ENCODE measurements at places on chromosomes 6 and 20.

- DNase-seq: peak; percentile 51
These were observed 1.3 kb upstream of the UTRN start for GRCh38 chr6:144283646-144284477.

DNA sequence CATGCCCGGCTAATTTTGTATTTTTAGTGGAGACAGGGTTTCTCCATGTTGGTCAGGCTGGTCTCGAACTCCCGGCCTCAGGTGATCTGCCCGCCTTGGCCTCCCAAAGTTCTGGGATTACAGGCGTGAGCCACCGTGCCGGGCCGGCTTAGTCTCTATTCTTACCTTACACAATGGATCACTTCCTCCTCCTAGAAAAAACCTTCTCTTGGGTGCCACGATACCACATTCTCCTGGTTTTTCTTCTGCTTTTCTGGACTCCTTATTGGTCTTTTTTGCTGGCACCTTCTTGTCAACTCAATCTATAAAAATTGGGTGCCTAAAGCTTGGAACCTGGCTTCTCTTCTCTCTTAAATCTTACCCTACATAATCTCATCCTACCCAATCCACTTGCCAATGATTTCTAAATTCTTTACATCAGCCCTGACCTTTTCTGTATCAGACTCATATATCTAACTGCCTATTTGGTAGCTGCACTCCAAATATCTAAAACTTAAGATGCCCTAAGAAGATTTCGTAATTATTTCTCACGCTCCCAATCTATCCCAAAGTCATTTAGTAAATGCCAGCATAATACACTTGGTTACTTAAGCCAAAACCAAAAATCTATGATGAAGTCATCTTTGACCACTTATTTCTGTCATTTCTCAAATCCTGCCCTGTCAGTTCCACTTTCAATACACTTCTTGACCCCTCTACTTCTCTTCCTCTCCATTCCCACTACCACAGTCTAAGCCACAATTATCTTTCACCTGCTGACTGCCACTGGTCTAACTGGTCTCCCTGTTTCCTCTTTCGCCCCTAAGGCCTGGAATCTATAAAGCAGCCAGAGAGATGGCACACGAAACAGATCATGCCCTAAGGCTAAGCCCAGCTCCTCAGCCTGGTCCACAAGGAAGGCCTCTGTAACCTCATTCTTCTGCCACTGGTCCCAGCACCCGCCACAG, 43.2 kb downstream of the ELMO2 start:
- no peak for DNase-seq

- DNase-seq: peak; percentile 18
These were observed 34.9 kb upstream of the LOC128125822 start for GRCh38 chr6:63537201-63537958.

- no peak for DNase-seq
These were observed 168.3 kb upstream of the JAG1 start for GRCh38 chr20:10842116-10842515.

DNA sequence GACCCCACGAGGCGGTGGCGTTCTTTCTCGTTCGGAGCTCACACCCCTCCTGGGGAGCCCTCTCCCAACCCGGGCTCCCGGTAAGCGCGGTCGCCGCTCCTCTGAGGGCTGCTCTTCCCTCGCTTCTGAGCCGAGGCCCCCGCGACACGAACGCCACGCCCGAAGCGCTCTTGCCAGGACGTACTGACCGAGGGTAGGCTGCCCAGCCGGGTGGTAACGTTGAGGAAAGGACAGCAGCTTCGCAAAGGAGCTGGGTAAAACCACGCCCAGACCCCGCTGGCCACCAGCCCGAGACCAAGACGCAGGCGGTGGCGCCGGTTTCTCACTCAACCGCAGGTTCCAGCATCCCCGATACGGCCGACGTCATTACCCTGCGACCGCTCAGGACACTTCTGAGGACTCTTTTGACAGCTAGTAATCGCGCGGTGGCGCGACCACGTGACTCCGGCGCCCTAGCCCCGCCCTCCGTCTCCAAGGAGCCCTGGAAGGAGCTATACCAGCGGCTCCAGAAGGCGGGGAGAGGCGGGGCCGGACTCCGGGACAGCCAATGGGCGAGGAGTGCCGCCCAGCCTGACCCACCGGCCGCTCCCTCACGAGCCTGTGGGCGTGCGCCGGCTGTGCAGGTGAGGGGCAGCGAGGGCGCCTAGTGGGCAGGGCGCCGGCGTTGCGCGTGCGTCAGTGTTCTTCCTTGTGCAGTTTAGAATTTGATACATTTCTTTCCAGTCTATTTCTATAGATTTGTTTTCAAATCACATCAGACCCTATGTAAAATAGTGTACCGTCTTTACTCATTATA, 4.0 kb upstream of the GZF1 start:
- DNase-seq: peak; percentile 100

DNA sequence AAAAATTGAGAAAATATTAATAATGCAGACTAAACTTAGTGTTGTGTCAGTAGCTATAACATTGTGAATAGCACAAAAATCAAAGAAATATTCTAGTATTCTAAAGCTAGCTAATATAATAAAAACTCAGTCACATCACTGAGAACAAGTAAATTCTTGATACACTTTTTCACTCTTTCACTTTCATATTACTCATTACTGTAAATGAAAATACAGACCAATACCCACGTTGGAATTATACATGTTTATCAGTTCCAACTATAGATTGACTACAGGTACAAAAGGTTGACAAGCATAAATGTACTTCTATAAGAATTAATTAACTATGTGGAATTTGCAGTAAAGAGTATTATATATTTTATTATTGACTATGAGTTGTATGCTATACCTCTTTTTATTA, 1043.4 kb upstream of the FLRT3 start:
- no peak for DNase-seq

GRCh38 chr20:39944861-39945260, 744.2 kb downstream of the MAFB start:
- no peak for DNase-seq

GRCh38 chr20:40991181-40991889, 37.3 kb upstream of the TOP1 start:
- no peak for DNase-seq

DNA sequence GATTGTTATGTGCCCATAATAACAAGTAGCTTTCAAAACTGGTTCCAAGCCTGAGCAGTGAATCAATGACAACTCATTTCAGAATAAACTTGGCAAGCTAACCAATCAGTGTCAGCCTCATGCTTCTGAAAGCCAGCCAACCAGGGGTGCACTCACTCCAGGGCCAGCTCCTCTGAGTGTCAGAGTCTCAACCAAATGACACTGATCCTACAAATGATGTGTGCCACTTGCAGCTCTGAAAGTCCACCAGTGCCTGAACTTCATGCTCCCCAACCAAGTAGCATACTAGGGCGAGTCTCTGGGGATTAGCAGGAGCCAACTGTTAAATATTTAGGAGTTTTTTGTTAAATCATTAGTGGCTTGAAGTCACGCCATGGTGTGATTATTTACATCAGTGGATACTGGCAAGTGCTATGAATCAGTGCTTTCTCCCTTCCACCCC, 4.5 kb downstream of the IYD start:
- peak; percentile 79 for DNase-seq

GRCh38 chr6:209432-210103, 82.7 kb upstream of the DUSP22 start:
- no peak for DNase-seq

GRCh38 chr6:44837255-44837654, 449.7 kb downstream of the CDC5L start:
- no peak for DNase-seq

DNA sequence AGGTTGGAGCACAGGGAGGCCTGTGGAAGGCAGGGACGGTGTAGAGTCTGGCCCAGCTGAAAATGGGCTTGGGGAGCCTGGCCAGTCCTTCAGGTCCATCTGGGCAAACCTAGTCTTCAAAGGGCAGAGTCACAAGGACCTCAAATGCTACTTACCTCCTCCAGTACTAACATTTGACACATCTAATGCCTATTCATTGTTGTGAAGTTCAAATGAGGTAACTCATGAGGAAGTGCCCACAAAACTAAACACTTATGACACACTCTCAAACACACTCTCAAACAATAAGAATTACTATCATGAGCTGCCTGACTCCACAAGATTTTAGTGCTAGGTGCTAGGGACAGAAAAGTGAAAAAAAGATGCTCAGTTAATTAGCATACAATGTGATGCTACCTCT, 27.1 kb downstream of the DAAM2 start:
- no peak for DNase-seq

- no peak for DNase-seq
These were observed 4.7 kb downstream of the LINC00237 start for GRCh38 chr20:21101453-21101931.

- DNase-seq: peak; percentile 79
These were observed 3.1 kb downstream of the PXDC1 start for GRCh38 chr6:3748208-3749066.
